ENCODE measurements at places on chromosomes 3 and 15.
A peak's percentile ranks its signal among the peaks of the same experiment; 100 is the strongest.

GRCh38 chr3:190605385-190605784 is 91.5 kb downstream of the IL1RAP start:
- DNase-seq: no peak

DNA sequence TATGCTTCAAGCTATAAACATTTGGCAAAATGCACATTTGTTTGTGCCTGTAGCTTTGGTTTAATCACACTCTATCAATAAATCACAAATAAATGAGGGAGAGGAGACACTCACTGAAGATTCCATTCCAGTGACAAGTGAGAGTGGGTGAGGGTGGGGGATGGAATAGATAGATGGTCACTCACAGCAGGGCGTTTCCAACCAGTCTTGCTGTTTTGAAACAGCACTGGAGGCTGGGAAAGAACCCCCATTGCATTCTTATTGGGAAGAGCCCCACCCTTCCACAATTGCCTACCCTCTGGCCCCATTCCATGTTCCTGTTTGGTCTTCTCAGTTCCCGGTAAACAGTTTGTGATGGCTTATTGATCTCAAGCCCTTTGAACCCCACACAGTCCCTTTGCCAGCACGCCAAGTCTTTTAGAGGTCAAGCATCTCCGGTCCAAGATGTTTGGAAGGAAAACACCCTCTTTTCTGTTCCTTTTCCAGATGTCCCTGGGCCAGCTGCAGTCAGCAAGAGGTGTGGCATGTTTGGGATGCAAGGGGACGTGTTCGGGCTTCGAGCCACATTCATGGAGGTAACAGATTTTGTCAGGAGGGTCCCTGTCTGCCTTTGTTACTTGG is 30.7 kb downstream of the LMCD1 start:
- no peak for DNase-seq

- no peak for DNase-seq
Measured at GRCh38 chr3:68924897-68925296, 7.5 kb downstream of the TAFA4 start.

- DNase-seq: peak; percentile 13
Measured at GRCh38 chr15:51227940-51228732, 110.3 kb downstream of the CYP19A1 start.

GRCh38 chr3:45852828-45853227 is 10.9 kb upstream of the LZTFL1 start:
- DNase-seq: no peak

GRCh38 chr3:130509008-130509407 is 8.0 kb upstream of the COL6A6 start:
- no peak for DNase-seq

DNA sequence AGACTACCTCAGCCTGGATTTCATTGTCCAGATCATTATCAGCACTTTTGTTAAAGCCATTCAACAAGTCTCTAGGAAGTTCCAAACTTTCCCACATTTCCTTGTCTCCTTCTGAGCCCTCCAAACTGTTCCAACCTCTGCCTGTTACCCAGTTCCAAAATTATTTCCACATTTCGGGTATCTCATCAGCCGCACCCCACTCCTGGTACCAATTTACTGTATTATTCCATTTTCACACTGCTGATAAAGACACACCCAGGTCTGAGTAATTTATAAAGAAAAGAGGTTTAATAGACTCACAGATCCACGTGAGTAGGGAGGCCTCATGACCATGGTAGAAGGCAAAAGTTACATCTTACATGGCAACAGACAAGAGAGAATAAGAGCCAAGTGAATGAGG is 1198.3 kb upstream of the ALCAM start:
- DNase-seq: no peak

- DNase-seq: no peak
Measured at GRCh38 chr3:120153294-120153693, 59.0 kb upstream of the GSK3B start.

DNA sequence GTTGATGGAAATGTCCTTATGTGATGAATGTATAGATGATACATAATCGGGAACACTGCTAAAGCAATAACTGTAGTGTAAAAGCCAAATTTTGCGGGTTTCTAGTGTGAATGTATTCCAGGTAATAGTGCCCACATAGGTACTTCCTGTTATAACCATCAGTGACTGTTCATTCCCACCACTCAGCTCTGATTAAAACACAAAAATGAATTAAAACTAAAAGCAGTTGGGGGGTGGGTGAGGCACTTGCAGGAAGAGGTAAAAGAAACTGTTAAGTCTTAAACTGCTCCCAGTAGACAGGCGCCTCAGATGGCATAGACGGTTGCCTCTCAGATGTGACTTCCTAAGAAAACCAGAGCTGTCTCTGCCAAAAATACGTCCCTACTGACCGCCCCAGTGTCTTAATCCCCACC is 893 bp upstream of the MTHFS start:
- no peak for DNase-seq

DNA sequence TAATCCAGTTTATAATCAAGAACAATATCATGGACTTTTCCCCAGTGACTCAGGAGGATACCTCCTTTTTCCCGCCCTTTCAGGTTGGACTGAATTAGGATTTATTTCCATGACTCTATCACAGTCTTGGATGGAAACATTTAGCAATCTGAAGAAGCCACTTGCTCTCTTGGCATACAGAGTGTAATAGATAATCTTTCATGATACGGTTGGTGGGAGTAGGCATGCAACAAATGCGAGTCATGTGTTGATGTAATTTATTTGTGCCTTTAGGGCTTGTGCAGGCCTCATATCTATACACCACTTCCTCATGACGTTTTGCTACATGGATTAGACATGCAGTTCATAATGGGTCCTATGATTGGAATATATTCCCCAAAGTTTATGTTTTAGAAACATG is 54.2 kb upstream of the MCTP2 start:
- no peak for DNase-seq

- DNase-seq: no peak
Measured at GRCh38 chr15:53251996-53252395, 461.9 kb upstream of the ONECUT1 start.

DNA sequence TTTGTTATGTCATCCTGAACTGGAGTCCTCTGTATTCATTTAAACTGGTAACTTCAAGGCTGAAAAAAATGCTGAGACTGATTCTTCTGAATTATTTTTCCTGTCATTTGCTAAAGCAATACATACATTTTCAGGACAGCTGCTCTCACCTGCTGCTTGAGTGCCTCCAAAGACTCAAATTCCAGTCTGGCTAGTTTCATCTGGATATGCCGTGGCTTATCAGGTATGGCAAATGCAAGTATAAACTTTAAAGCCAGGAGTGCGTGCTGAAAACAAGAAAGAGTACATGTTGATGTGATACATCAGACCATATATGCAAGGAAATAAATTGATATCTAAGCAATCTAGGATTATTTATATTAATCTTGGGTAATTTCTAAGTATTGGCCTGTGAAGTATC is 146.1 kb downstream of the SNRK start:
- no peak for DNase-seq

DNA sequence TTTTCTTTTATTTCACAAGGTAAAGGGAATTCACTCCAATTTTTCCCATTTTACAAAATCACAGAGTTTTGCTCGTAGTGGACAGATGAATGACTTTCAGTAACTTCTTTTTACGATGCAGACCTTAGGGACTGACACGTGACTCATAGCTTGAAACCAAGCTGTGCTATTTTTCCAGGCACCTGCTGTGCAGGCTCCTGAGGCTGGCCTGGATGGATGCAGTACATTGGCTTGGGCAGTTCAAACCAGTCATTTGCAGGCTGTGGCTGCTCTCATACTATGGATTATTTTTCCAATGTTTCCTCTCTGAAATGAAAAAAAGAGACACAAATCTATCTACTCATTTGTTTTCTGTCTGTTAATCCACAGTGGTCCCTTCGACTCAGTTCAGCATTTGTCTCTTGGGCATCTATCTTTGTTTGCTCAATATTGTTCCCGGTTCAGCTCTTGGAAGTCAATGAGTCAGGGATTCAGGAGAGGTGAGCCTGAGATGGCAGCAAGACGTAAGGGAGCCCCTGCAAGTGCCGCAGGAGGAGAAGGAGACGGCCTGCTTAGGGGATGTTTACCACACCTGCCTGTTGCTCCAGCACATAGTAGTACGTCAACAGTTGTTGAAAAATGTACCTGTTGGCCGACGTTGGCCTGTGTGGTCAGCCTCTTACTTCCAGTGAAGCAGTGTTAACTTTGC is 92.8 kb downstream of the SV2B start:
- DNase-seq: no peak

GRCh38 chr3:155391551-155391958 is 98.1 kb upstream of the STRIT1 start:
- DNase-seq: no peak

GRCh38 chr3:27209617-27210264 is 159.4 kb downstream of the NEK10 start:
- no peak for DNase-seq

DNA sequence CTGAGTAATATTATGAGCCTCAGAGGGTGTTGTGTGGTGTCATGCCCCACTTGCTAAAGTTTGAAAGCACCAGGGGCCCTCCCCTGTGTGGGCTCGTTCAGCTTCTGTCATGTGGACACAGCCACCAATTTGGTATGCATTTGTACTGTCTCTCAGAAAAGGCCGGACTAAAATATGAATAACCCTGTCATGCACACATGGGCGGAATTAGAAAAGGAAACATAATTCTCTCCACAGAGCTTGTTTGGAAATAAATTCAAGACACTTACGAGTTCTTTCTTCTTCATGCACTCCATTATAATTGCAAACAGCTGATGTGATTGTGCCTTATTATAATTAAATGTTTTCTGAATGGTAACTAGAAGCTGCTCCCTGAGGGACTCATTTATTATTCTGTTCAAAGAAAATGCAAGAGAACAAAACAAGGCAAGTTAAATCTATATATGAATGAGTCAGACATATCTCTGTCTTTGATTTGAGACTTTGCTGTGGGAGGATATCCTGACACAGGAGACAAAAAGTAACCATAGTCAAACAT is 39.1 kb downstream of the TRPM1 start:
- no peak for DNase-seq

DNA sequence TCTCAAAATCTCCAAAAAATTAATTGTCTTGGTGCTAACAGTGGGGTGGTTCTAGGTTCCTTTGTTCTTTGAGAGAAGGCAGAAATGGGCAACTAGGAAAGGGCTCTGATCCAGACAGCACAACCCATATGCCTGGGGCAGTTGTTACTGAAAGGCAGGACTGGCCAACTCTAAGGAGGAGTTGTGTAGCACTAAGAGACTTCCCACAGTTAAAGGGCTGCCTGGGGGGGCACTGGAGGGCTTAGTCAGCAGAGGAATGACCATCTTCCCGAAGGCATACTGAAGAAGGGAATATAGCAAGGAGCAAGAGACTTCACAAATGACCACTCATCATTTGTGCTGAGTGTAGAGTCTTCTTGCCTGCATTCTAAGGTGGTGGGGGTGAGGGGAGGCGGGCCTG is 15.8 kb downstream of the ILDR1 start:
- no peak for DNase-seq

DNA sequence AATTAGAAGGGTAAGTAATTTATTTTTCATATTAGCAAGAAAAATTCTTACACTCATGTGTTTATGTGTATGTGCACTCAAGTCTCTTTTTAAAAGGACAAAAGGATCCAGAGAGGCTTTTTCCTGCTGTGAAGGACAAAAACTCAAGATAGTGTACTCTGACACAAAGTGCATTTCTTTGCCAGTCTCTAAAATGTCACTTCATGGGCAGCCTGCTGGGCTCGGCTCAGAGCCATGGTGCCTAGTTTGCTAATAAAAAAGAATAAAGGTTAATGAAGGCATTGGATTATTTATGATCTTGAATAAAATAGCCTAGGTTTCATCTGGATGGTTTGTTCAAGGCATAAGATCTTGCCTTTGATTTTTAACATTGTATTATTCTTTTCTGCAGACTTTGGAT is 989.0 kb downstream of the TBL1XR1 start:
- no peak for DNase-seq

DNA sequence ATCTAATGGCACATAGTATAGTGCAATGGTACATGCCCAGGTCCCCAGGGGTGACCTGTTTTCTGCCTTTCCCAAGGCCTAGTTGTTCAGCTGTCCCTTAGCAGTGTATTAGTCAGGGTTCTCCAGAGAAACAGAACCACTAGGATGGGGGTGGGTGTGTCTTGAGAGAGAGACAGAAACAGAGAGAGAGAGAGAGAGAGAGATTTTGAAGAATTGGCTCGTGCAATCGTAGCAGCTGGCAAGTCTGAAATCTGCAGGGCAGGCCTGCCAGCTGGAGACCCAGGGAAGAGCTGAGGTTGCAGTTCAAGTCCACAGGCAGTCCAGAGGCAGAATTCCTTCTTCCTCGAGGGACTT is 90.6 kb upstream of the RNF7 start:
- no peak for DNase-seq

GRCh38 chr15:33888176-33888575 is 80.1 kb upstream of the CHRM5 start:
- no peak for DNase-seq

DNA sequence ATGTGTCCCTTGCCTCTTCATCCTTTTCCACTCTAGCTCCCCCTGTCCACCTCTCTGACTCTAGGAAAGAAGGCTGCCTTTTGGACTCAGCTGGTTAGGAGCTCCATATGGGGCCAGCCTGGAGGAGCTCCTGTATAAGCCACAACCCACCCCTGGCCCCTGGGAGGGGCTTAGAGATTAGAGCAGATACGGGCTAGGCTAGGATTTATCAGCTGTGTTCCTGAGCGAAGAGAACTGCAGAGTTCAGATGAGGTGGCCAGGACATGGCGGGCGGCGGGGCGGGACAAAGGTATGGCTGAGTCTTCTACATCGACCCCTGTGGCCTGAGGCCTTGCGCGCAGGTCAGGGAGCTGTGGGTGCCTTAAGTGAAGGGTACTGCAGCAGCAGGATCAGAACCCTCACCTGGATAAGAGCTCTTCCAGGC is 7.9 kb downstream of the NBEAL2 start:
- DNase-seq: no peak

DNA sequence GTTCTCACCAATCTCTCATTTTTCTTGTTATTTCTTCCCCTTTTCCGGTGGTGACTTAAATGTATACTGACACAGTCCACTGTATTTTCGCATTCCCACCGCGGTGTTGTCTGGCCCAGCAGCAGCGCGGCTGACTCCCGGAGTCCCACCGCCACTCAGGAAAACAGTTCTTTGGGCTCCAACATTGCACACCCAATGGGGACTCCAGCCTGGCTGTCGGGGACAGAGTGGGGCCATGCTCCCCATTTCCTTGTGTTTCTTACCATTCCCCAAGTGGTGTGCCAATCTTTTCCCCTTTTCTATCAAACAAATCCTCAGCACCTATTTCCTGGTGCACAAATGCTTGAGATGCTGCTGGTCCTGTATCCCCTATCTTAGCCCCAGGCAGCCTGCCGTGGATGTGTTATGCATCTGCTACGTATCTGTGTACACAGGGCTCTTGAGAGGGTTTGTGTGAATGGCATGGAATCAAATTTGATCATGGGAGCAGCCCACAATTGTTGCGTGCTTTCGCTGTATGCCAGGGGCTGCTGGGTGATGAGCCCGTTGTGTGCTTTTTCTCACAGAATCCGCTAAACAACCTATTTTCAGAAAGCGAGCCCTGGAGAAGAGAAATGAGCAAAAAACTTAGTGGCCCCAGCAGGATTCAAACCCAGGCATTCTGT is 219.1 kb upstream of the RGMA start:
- no peak for DNase-seq

- no peak for DNase-seq
Measured at GRCh38 chr3:108414007-108414406, 96.4 kb downstream of the MYH15 start.

- DNase-seq: no peak
Measured at GRCh38 chr3:25025236-25025635, 402.8 kb upstream of the RARB start.

All from globus pallidus (tissue), 1 donor.